ENCODE measurements at places on chromosomes 2 and 18.

DNA sequence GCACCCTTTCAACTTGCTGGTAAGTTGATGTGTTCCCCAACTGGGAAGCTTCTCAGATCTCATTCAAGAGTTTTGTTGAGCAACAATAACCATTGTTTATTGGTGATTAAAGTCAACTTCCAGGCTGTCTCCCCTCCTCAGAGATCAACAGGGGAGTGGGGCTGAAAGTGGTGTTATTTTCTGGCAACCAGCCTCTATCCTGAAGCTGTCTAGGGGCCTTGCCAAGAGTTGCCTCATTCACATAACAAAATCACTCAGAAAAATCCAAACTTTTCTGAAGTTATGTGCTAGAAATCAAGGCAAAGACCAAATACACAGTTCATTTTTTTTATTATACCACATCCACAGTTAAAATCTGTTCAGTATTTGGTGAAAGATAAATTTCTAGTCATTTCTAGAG, 788.4 kb downstream of the LRRTM4 start:
- DNase-seq: no peak

DNA sequence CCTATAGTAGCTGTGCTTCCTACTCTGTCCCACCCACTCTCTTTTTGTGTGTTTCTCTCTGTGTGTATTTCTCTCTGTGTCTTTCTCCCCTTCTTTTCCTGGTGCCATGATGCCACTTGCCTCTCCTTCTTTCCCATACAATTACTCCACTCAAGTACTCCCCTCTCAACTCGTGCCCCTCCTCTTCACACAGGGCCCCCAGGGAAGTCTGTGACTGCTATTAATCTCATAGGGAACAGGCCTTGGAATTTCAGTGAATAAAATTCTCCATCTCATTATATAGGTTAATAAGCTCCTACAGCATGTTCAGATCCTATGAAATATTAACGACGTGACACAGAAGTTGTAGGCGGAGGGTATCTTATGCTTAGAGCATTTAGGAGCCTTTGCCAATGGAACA, 205.9 kb upstream of the EPHA4 start:
- DNase-seq: no peak

- DNase-seq: no peak
These were observed 722.5 kb downstream of the SOCS6 start for GRCh38 chr18:71011389-71011788.

- DNase-seq: no peak
These were observed 308.0 kb upstream of the LYPD1 start for GRCh38 chr2:132977812-132978529.

DNA sequence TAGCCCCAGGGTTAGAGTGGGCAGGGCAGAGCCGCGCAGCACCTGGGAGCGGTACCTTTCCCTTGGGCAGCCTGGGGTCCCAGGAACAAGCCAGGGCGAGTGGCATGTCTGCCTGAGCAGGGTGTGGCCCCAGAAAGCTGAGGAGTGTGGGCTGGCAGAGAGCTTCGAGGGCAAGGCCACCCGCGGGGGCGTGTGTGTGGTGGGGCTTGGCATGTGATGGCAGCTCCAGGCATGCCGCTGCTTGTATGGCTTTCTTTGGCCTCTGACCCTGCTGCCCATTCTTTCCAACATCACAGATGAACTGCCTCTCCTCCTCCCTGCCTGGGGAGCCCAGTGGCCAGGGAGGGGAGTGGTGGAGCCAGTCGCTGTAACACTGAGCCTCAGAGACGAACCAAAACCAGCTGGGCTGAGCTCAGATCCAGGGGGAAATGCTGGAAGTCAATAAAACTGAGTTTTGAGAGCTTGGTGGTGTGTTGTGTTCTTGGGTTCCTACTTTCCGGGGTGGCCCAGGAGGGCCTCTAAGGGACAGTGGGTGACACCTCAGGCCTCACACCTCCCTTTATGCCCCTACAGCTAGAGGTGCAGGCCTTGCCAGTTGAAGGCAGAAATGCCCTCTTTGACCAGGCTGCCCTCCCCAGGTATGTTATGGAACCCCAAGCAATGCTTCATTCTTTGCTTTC, 7.4 kb downstream of the DNAJB2 start:
- peak; percentile 61 for DNase-seq

DNA sequence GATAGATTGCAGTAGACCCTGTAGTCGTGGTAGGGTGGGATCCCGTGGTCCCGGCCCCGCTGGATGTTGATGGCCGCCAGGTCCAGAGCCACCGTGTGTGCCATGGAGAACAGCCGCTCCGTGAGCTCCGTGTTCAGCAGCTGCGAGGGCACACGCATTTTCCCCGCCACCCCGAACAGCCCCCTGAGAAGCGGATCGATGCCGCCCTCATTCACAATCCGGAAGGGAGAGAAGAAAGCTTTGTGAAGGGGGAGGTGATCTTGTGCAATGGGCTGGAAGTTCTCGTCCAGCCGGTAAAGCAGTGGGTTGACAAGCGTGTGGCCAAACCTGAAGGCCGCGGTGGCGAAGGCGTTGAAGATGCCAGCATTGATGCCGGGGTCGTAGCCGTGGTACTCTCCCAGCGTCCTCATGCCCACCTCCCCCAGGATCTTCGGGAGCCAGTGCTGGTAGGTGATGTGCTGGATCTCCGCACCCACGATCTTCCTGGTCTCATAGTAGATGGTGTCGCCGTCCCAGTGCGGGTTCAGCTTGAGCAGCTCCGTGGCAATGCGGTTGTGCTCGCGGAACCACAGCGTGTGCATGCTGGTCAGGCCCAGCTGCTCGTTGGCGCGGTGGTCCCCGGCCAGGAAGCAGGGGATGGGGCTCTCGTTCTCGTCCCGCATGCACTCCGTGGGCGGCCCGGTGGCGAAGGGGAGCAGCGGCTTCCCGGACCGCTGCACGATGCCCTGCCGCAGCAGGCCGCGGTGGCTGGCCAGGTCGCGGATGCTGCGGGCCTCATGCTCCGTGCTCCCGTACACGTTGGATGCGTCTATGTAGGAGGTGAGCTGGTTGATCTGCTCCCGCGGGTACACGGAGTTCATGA, 95.8 kb downstream of the PXDN start:
- DNase-seq: peak; percentile 65

GRCh38 chr2:235445116-235445515, 48.7 kb upstream of the AGAP1 start:
- DNase-seq: no peak

- no peak for DNase-seq
These were observed 115.7 kb upstream of the RBMS1 start for GRCh38 chr2:160609346-160609745.
